Thyroid gland (tissue), 4 donors: ENCODE measurements at places on chromosomes 4 and X.

DNA sequence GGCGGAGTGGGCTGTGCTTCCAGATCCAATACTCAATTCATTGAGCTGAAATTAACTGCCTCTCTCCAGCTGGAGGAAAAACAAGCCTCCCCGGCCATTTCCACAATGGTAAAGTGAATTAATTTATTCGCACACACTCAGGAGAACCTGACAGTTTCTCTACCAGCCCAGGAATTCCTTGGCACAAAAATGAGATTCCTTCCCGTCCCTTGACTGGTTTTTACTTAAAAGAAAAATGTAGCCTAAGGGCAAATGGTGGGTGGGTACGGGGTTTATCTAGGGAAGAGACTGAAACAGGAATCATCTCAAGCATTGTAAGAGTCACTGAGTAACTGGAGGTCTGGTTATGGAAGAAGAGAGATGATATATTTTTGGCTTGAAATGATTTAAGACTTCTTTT is 102.7 kb downstream of the VCX3A start:
- no peaks in the 10 kb centered on the region for H3K27me3 ChIP-seq
- H3K36me3 ChIP-seq, result no peaks in the 10 kb centered on the region
- no peaks in the 10 kb centered on the region for H3K4me1 ChIP-seq

GRCh38 chr4:186104114-186104889 is at the start of gene FAM149A:
FAM149A (plus strand) TSS chr4:186104704.
- H3K27me3 ChIP-seq, result no peaks in the 10 kb centered on the region
- no peaks in the 10 kb centered on the region for H3K4me1 ChIP-seq
- H3K4me3 ChIP-seq, result peak within 1 kb of the TSS; percentile 29
- H3K27ac ChIP-seq, result no peak within 1 kb of the TSS

- H3K27ac ChIP-seq, result no peak overlapping the region
- H3K27me3 ChIP-seq, result no peaks in the 10 kb centered on the region
- H3K4me1 ChIP-seq, result no peaks in the 10 kb centered on the region
- H3K36me3 ChIP-seq, result no peaks in the 10 kb centered on the region
- H3K4me3 ChIP-seq, result no peak overlapping the region
- DNase-seq, result peak; percentile 33
These were observed 16.2 kb downstream of the NKX6-1 start for GRCh38 chr4:84482564-84483563.

DNA sequence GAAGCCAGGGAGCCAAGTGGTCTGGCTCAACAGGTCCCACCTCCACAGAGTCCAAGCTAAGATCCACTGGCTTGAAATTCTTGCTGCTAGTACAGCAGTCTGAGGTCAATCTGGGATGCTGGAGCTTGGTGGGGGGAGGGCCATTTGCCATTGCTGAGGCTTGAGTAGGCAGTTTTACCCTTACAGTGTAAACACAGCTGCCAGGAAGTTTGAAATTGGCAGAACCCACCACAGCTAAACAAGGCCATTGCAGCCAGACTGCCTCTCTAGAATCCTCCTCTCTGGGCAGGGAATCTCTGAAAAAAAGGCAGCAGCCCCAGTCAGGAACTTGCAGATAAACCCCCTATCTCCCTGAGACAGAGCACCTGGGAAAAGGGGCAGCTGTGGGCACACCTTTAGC is 84.9 kb downstream of the EDA2R start:
- no peak overlapping the region for H3K4me3 ChIP-seq
- H3K27me3 ChIP-seq, result no peaks in the 10 kb centered on the region
- DNase-seq, result no peak
- no peak overlapping the region for H3K27ac ChIP-seq
- H3K36me3 ChIP-seq, result no peaks in the 10 kb centered on the region

GRCh38 chr4:185246453-185246852 is 37.1 kb downstream of the SNX25 start:
- H3K27ac ChIP-seq, result no peak overlapping the region
- H3K36me3 ChIP-seq, result no peaks in the 10 kb centered on the region
- H3K4me1 ChIP-seq, result peaks cover 11% of the 10 kb centered on the region
- no peaks in the 10 kb centered on the region for H3K27me3 ChIP-seq
- H3K4me3 ChIP-seq, result no peak overlapping the region
- no peak for DNase-seq

DNA sequence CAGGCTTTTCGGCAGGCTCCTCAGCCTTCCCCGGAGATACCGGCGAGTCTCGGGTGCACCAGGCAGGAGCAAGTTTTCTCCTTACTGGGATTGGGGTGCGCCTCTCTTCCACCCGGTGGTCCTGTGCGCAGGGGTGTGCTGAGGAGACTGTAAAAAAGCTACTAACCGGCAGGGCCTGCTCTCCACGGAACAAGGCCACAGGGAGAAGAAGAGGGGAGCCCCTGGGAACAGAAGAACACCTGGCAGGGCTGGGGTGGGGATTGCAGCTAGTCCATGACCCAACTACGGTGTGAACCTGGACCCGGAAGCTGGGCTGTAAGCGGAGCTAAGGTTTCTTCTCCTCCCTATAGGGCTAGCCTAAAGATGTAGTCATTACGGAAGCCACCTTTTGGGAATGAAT is 17.7 kb upstream of the ZIC3 start:
- no peak overlapping the region for H3K27ac ChIP-seq
- DNase-seq, result no peak
- H3K4me1 ChIP-seq, result no peaks in the 10 kb centered on the region
- H3K36me3 ChIP-seq, result no peaks in the 10 kb centered on the region
- no peak overlapping the region for H3K4me3 ChIP-seq

DNA sequence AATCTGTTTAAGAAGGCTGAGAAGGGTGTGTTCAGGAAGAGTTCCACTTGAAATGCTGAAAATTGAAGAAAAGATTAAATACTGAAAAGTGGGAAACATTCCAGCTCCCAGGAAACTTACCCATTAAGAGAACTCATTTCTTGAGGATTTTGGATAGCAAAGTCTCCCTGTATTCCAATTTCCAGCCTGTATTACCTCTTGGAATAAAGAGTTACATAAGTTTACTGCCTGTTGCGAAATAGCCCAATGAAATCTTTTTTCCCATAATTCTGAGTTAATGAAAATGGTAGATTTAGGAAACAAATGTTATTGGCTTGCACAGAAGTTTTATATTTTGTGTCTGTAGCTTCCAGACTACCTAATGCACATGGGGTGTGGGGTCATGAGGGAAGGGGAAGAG is 12.0 kb downstream of the NHSL2 start:
- DNase-seq, result no peak
- no peak overlapping the region for H3K4me3 ChIP-seq
- no peaks in the 10 kb centered on the region for H3K27me3 ChIP-seq
- no peaks in the 10 kb centered on the region for H3K4me1 ChIP-seq
- H3K36me3 ChIP-seq, result no peaks in the 10 kb centered on the region

DNA sequence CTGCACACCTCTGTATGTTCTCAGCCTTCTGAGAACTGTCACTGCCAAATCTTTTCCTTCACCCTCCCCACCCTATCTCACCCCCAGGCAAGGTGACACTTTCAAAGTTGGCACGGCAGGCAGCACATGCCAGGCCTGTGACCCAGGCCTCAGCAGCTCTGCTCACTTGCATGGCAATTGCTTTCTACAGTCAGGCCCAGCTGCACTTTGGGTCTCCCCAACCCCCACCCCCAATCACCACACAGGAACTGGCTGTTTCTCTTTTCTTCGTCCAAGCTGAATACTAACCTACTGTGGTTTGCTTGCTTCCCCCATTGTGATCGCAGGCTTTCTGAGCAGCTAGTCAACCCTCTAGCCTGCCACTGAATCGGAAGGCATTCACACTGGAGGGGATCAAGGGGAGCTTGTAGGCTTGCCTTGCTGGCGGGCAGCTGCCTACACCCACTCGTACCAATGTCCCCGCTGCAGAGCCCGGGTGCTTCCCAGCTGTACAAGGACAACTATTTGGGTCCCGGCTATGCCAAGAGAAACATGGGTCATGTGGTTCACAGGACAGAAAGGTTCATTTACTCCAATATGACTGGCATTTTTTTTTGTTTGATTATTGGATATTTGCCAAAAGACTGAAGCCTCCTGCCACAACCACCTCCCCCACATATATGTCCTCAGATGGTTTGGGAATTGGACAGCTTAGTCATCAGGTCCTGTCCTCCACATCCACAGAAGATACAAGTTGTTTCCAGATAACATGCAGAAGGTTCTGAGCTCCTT is 28.1 kb downstream of the SLC25A43 start:
- no peak for DNase-seq
- H3K36me3 ChIP-seq, result no peaks in the 10 kb centered on the region
- no peak overlapping the region for H3K27ac ChIP-seq
- no peaks in the 10 kb centered on the region for H3K4me1 ChIP-seq
- no peaks in the 10 kb centered on the region for H3K27me3 ChIP-seq

DNA sequence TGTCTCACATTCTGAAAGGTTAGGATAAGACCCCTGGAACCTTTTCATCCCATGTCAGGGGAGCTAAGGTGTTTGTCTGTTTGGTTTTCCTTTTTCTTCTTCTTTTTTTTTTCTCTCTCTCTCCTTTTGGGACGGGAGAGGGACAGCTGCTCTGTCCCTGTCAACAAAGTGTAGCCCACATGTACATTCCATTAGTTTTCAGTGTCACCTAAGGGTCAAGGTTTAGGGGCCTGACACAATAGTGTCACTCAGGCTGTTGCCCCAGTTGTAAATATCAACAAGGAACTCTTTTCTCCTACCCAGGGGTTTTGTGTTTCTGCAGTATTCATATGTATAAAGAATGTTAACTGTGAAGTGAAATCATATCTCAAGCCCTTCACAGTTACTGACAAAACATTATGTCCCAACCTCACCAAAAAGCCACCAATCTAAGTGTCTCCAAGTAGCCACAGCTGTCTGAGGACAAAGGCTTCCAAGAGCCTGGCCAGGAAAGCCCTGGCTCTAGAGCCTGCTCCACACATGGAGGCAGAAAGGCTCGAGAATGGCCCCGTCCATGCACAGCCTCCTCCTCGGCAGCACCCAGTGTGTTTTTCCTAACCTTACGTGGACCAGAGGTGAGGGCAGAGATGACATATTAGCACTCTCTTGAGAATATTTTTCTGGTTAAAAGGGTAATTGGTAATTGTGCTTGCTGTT is 9.4 kb downstream of the IRF2 start:
- no peaks in the 10 kb centered on the region for H3K36me3 ChIP-seq
- no peak overlapping the region for H3K27ac ChIP-seq
- peaks cover 21% of the 10 kb centered on the region for H3K4me1 ChIP-seq
- H3K4me3 ChIP-seq, result no peak overlapping the region
- DNase-seq, result no peak

- no peaks in the 10 kb centered on the region for H3K4me1 ChIP-seq
- no peak overlapping the region for H3K27ac ChIP-seq
- peaks cover 7% of the 10 kb centered on the region for H3K36me3 ChIP-seq
- H3K4me3 ChIP-seq, result no peak overlapping the region
These were observed 4.1 kb downstream of the HDAC8 start for GRCh38 chrX:72568406-72569092.

GRCh38 chr4:78166622-78167021 is 109.5 kb downstream of the FRAS1 start:
- DNase-seq, result no peak
- H3K27ac ChIP-seq, result no peak overlapping the region
- no peaks in the 10 kb centered on the region for H3K4me1 ChIP-seq
- H3K27me3 ChIP-seq, result no peaks in the 10 kb centered on the region
- H3K4me3 ChIP-seq, result no peak overlapping the region

DNA sequence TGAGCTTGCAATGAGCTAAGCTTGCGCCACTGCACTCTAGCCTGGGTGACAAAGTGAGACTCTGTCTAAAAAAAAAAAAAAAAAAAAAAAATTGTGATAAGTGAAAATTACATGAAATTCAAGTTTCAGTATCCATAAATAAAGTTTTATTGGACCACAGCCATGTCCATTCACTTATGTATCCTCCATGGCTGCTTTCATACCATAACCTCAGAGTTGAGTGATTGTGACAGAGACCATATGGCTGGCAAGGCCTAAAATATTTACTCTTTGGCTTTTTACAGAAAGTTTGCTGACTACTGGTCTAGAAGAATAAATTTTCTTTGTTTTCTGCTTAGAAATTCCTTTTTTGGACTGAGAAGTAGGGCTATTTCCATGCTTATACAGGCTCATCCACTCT is 11.8 kb upstream of the SHISA3 start:
- H3K27me3 ChIP-seq, result no peaks in the 10 kb centered on the region
- no peak overlapping the region for H3K4me3 ChIP-seq
- no peaks in the 10 kb centered on the region for H3K4me1 ChIP-seq
- DNase-seq, result no peak
- no peak overlapping the region for H3K27ac ChIP-seq

DNA sequence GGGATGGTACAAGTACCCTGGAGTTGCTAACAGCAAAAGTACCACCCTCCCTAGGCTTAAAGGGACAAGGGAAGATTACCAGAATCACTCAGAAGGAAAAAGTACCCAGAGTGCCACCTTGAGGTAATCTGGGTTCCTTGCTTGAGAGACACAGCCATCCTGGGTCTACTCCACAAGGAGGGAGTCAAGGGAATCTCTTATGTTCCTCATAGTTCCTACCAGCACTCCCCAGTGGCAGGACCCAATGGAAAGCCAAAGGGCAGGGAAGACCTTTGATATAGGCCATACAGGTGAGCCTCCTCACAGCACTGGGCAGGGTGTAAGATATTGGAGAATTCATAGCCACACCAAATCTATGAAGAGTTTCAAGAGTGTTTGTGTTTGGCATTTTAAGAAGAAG is 5.7 kb downstream of the IL2 start:
- no peaks in the 10 kb centered on the region for H3K27me3 ChIP-seq
- H3K27ac ChIP-seq, result no peak overlapping the region
- H3K4me1 ChIP-seq, result no peaks in the 10 kb centered on the region
- no peak for DNase-seq
- no peak overlapping the region for H3K4me3 ChIP-seq

DNA sequence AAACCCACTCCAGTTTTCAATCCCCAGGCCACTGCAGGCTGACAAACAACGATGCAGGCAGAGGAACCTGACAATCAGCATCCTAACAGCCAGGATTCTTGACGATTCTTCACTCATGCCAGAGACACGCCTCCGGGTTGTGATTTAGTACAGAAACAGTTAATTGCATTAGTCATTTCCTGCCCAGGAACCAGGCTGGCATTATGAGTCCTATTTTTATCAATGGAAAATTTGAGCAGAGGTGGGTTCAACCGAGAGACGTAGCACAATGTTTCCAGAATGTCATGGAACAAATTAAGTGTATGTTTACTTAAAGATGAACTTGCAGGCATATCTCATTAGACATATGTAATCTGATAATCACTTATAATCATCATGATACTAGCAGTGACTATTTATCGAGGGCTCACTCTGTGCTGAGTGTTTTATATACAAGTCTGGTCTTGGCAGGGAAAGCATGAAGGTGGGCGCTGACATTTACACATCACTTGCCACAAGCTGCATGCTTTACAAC is 159.7 kb downstream of the NSUN7 start:
- H3K4me3 ChIP-seq, result no peak overlapping the region
- H3K36me3 ChIP-seq, result no peaks in the 10 kb centered on the region
- H3K27ac ChIP-seq, result peak overlapping the region; percentile 2
- no peak for DNase-seq
- H3K27me3 ChIP-seq, result no peaks in the 10 kb centered on the region

GRCh38 chr4:21470535-21470934 is 478.0 kb downstream of the KCNIP4 start:
- no peak overlapping the region for H3K4me3 ChIP-seq
- H3K27ac ChIP-seq, result no peak overlapping the region
- no peaks in the 10 kb centered on the region for H3K4me1 ChIP-seq
- DNase-seq, result no peak
- no peaks in the 10 kb centered on the region for H3K27me3 ChIP-seq
